Kidney epithelial cell (primary cell): ENCODE measurements at places on chromosomes 16 and 17. TPM values are rescaled to one million over a fixed set of nuclear protein-coding genes. Genes with fewer than 3 reads are reported as not detected.

MYH11 gene
- 0.04 and 0.07 TPM in 2 replicates for total RNA-seq

IGFALS gene
- 0.48 TPM in 1 of 2 replicates, not detected in the other for total RNA-seq

RHBDF1 gene
- total RNA-seq = 36.0 and 40.2 TPM in 2 replicates

TMEM97 gene
- 25.1 and 25.6 TPM in 2 replicates for total RNA-seq

DNA sequence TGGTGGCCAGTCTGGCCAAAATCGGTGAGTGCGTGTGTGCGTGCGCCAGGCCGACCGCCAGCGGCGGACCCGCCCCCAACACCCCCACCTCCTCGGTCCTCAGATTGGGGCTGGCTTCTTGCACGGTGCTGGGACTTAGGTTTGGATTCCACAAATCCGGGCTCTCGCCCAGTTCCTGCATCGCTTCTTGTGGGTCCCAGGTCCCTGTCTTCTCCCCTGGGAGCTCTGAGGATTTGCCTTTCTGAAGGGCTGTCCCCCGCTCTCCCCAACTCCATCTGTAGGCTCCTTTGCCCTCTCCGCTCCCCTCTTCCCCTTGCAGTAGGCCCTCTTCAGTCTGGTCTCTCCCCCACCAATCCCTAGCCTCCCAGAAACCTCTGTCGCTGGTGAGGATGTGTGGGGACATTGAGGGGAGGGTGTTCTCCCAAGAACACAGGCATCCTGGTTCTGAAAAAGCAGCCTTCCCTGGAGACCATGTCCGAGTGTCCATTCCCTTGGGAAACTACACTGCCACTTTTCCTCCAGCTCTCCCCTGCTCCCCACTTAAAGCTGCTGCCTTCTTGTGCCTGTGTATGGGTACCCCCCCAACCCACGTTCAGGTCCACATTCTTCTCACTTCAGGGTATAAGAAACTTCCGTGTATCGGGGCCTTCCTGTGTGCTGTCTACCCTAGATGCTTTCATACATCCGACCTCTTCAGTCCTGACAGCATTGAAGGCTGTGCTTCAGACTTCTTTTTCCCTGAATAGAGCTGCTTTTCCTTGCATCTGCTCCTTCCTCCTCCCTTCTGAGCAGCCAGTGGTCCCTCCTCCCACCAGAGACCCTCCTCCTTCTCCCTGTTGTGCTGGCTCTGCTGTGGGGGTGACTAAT lies 632 bp downstream of the SLC9A5 start:
- no peak for DNase-seq

DNA sequence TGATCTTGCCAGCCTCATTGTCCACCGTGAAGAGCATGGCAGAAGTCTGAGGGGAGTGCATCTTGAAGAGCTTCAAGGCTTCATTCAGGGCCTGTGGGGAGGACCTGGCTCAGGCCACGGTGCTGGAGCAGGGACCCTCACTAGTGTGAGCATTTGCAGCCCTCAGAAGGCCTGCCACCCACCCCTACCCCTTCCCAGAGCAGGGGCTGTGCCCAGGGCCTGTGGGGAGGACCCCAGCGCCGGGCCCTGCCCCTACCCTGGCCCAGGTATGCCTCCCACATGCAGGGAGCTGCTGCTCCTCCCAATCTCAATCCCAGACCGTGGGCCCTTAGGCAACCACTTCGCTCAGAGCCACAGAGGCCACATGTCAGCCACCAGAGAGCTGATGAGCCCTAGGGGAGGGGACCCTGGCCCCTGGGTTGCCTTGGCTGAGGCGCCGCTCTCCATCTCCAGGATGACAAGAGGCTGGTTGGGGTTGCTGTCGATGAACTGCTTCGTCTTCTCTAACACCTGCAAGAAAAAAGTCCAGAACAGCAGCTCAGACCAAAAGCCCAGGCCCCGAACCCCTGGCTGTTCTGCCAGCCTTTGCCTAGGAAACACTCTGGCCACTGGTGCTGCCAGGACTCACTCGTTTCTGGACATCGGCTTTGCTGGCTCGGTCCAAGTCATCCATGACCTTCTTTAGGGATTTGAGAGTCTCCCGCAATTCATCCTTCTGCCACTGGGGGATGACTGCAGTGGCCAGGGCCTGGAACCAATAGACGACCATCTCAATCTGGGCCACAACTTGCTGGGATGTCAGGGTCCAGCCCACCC lies 1.8 kb upstream of the EXOSC6 start:
- DNase-seq = no peak

DNA sequence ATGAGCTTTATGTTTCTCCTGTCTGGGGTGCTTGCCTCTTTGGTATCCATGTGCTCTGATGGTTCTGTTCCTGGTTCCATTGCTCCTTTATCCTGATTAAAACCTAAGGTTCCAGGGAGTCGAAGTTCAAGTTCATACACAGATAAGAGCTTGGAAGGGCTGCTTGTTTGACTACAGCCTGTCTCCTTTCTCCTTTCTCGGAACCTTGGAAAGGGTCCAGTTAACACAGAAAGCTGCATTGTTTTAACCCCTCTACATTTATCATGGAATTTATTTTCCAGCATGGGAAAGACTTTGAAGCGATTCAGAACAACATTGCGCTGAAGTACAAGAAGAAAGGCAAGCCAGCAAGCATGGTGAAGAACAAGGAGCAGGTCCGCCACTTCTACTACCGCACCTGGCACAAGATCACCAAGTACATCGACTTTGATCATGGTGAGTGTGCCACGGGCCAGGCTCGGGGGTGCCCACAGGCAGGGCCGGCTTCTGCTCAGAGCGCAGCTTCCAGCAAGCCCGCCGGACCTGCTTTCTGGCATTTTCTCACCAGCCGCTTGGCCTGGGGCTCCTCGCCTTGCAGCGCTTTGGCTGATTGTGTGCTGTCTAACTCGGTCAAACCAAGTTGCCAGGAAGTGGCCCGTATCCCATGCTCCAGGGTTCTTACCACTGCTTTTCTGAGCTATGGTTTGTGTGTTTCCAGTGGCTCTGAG lies 19.9 kb downstream of the CRAMP1 start:
- no peak for DNase-seq

DNA sequence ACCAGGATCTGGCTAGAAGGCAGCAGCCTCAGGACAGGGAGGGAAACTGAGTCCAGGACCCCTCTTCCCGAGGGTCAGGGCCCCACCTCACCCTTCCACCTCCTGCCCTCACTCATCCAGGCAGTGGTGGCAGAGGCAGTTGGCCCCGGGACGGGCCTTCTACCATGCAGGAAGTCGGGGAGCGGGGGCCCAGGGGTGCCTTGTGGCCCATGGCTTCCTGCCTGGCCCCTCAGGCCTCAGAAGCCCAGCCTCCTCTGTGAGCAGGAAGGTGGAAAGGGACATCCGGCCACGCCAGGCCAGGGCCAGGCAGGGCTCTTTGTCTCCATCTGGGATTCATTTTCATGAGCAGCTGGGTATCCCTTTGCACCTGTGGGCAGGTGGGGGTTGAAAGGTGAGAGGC lies 58.5 kb downstream of the BAHCC1 start:
- no peak for DNase-seq

- DNase-seq = no peak
Measured at GRCh38 chr17:39799395-39799794, 61.7 kb downstream of the GRB7 start.

DNA sequence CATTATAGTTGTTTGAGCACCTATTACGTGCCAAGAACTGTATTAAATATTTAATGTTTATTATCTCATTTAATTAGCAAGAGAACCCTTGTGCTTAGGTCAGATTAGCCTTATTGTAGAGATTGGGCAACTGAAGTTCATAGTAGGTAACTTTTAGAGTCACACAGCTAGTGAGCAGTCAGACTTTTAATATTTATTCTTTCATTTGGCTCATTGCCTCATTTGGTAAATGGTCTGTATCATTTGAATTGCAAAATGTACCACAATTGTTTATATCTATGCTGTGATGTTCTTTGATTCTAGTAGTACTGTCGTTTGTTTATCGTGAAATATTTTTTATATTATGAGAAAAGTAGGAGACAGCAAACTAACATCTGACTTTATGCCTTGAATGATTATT lies 7.6 kb downstream of the CLTC start:
- no peak for DNase-seq

DNA sequence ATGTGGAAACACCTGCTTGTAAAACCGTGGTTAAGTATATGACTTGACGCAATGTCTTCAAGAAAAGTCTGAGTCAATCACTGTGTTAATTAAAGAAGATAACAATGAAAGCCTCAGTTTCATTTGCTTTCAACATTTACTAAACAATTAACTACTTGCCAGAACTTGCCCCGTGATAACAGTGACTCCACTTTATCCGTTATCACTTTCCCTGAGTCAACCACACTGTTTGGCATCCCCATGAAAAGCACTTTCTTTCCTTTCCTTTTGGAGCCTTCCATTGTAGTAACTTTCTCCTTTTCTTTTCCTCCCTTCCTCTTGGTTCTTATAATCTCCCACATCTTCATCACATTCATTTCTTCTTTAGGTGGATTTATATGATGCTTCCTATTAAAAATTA lies 435.1 kb upstream of the GOT2 start:
- DNase-seq = no peak

DNA sequence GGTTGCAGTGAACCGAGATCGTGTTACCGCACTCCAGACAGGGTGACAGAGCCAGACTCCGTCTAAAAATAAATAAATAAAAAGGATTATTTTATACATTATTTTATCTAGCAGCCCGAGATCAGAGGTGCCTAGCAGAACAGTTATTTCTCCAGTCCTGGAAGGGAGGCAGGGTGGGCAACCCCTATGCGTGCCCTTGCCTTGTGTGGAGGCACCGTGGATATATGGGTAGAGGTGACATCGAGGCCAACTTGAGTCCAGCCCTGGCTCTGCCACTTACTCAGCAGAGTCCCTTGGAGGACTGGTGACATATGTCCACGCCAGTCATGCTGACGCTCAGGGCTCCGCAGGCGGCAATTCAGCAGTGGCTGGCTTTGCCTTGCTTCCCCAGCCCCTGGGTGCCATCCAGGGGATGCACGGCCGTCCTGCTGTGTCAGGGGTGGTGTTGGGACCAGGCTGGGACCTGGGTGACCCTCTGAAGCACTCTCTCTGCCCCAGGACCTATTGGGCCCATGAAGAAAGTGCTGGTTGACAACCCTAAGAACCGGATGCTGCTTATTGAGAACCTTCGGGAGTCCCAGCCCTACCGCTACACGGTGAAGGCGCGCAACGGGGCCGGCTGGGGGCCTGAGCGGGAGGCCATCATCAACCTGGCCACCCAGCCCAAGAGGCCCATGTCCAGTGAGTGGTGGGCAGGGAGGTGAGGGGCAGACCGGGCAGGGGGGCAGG lies 13.2 kb downstream of the GALK1 start:
- no peak for DNase-seq

GRCh38 chr17:76107509-76107908 lies 3.9 kb upstream of the EXOC7 start:
- no peak for DNase-seq

DNA sequence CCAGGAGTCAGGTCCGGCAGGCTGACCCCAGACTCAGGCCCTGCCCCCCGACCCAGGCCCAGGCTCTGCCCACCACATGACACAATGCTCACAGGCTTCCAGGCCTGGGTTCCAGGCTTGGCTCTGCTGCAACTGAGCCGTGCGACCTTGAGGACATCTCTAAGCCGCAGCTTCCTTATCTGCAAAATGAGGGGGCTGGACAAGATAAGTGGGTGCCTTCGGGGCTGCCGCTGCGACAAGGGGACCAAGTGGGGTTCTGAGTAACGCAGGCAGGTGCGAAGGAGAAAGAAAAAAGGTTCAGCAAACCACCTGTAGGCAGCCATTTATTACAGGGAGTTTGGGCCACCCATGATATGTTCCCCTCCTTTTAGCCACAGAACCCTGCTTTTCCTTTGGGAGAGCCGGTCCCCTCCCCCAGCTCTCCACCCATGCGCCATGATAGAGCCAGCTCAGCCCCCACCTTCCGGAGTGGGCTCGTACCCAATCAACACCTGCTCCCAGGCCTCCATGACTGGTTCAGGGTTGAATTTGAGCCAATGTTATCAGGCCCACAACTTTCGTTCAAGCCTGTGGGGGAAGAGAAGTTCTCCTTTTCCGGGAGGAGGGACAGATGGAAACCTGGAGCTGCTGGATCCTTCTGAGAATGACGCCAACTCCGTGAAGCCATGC lies 38.2 kb downstream of the RTN4RL1 start:
- no peak for DNase-seq
